HepG2 (cell line): ENCODE measurements at places on chromosomes 16 and 17. TPM values are rescaled to one million over a fixed set of nuclear protein-coding genes. Genes with fewer than 3 reads are reported as not detected.

GRCh38 chr17:74527756-74528155 lies 3.5 kb downstream of the CD300LB start:
- no peak overlapping the region for H3K4me3 ChIP-seq
- no peak for DNase-seq
- no peaks in the 10 kb centered on the region for H3K4me1 ChIP-seq

GRCh38 chr17:72117535-72118334 lies 3.1 kb upstream of the SOX9 start:
- no peaks in the 10 kb centered on the region; the same call in 2 of the 3 replicates for H3K27me3 ChIP-seq
- H3K27ac ChIP-seq, result no peak overlapping the region
- H3K4me3 ChIP-seq, result no peak overlapping the region; the same call in 1 of the 2 replicates
- DNase-seq, result no peak

GRCh38 chr17:78842881-78843565 lies 2.4 kb upstream of the USP36 start:
- no peaks in the 10 kb centered on the region; the same call in 2 of the 3 replicates for H3K27me3 ChIP-seq
- no peaks in the 10 kb centered on the region for H3K36me3 ChIP-seq
- H3K4me1 ChIP-seq, result peaks cover 52% of the 10 kb centered on the region
- DNase-seq, result peak; percentile 55
- H3K4me3 ChIP-seq, result no peak overlapping the region

DNA sequence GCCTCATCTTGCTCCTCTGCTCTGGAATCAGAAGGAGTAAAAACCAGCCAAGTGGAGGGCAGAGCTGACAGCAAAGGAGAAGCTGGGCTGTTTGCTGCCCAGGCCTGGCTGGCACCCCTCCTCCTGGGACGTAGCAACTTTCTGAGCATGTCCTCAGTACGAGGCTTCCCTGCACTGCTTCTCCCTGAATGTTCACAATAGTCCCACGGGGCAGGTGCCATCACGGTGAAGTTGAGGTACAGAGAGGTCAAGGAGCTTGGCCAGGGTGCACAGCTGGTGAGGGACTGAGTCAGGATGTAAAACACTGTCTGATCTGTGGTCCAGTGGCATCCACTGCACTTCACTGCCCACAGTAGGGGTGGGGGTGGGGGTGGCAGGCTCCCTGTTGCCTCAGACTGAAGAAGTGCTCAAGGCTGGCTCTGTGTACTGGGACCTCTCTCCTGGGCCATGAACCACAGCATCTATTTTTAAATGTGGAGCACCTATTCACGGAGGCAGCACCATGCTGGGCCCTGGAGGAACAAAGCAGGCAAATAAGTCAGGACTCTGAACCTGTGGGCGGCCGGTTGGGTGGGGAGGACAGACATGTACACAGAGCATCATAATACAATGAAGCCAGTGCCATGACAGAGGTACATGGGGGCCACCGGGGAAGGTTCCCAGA lies 369.5 kb downstream of the SEC14L1 start:
- no peaks in the 10 kb centered on the region for H3K36me3 ChIP-seq
- H3K27ac ChIP-seq, result no peak overlapping the region
- peaks cover 72% of the 10 kb centered on the region for H3K4me1 ChIP-seq

DNA sequence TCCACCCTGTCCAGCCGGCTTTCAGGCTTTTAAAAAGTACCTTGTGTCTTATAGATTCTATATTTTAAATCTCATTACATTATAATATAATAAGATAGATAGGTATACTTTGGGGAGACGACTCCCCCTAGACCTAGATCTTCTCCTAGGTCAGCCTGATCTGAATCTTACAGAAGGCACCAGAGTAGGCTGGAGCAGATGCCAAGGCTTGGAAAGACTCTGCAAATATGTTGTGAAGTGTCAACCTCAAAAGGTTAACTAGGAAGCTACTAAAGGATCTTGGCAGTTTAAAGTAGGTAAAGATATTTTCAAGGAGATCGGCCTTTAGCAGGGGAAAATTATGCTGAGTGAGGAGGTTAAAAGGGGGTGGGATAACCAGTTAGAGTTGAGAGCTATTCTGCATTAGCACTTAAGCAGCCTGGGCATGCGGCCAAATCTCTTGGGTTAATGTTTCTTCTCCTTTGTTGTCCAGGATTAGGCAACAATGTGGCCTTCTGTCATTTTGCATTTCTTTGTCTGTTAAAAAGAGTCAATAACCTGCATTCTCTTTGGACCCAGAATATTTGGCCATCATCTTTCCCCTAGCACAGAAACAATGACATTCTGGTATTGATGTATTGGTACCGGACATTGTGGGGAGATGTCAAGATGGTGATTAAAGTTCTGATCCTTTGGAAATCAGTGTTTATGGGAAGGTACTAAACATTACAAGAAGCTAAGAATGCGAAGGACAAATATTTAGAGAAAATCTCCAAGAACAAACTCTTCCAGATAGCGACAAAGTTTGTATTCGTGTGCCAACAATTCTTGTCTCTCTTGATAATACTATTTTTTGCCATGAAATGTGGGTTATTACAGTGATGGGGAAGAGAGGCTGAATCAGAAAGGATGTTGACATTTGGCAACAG lies 51.2 kb upstream of the DHX40 start:
- peak overlapping the region; percentile 53 for H3K27ac ChIP-seq
- no peaks in the 10 kb centered on the region for H3K27me3 ChIP-seq
- peak; percentile 98 for DNase-seq
- H3K4me3 ChIP-seq, result no peak overlapping the region

DNA sequence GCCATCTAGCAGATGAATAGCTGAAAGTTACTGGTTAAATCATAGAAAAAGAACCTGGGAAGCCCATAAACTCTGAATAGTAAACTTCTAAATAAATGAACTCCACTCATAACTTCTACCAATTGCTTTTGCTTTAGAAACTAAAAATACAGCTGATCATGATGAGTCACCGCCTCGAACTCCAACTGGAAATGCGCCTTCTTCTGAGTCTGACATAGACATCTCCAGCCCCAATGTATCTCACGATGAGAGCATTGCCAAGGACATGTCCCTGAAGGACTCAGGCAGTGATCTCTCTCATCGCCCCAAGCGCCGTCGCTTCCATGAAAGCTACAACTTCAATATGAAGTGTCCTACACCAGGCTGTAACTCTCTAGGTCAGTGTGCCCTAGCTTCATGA lies 9.7 kb downstream of the KAT7 start:
- DNase-seq, result no peak
- no peak overlapping the region for H3K4me3 ChIP-seq
- H3K27ac ChIP-seq, result no peak overlapping the region
- peaks cover 34% of the 10 kb centered on the region for H3K36me3 ChIP-seq
- H3K27me3 ChIP-seq, result no peaks in the 10 kb centered on the region
- no peaks in the 10 kb centered on the region for H3K4me1 ChIP-seq

The SCIMP gene
- not detected in 2 replicates for total RNA-seq
